Posterior vena cava (tissue), 2 donors: ENCODE measurements at places on chromosomes 12 and 14. TPM values are rescaled to one million over a fixed set of nuclear protein-coding genes. Genes with fewer than 3 reads are reported as not detected.

- no peak for DNase-seq
Observed at GRCh38 chr12:106997916-106998315, 11.0 kb upstream of the MTERF2 start.

GRCh38 chr12:55996715-55997534 lies at the start of gene SUOX:
Gene SUOX (plus strand): TSS chr12:55997276. CDS start chr12:56002222, 4,946 bp downstream.
- peak; percentile 99 for DNase-seq

GRCh38 chr12:90042920-90043641 lies 334.4 kb upstream of the ATP2B1 start:
- no peak for DNase-seq

GRCh38 chr12:131894313-131894860 lies at the start of gene ULK1:
Gene ULK1 (plus strand): TSS chr12:131894622. CDS start chr12:131895002, 380 bp downstream.
- DNase-seq = peak; percentile 97

- DNase-seq = no peak
Observed at GRCh38 chr14:82445810-82446570, 912.3 kb upstream of the SEL1L start.

GRCh38 chr12:6959058-6959804 lies 8.1 kb downstream of the PTPN6 start:
- peak; percentile 82 for DNase-seq

GRCh38 chr12:91332302-91332701 lies 149.7 kb upstream of the DCN start:
- DNase-seq = no peak

DNA sequence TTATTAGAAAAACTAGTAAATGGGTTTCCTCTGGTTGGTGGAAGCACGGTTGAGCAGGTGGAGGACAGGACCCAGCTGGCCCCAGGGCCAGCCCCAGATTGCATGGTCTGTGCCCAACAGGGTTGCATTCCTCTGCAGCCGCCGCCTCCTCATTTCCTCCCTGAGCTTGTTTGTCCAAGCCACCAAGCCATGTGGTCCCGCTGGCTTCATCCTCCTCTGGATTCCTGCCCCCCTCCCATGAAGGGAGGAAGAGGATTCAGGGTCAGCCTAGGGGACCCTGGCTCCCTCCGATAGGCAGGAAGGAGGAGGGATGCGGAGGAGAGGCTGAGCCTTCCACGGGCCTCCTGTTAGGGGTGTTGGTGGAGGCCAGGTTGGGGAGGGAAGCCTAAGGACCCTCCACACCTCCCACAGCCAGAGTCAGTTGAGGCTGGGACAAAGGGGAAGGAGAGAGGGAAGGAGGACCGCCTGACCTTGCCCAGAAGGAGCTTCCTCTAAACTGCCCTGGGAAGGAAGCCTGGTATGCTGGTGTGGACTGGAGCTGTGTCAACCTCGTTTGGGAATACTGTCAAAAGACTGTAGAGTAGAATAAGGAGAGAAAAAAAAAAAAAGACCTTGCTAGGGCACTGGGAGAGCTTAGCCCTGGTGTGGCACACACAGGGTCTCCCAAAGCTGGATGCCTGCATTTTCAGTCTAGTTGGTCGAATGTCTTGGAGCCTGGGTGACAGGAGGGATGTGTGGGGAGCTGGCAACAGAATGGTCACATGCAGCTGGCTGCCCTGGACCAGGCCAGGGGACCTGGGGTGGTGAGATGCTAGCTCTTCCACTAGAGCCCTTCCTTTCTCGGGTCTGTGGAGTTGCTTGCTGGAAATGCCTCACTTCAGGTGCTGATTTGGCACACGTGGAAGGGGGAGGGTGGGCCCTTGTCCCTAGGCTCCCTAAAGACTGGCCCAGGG lies 42.4 kb downstream of the PLEKHG3 start:
- DNase-seq = no peak

GRCh38 chr12:115296613-115297198 lies 612.7 kb upstream of the TBX3 start:
- DNase-seq = no peak

DNA sequence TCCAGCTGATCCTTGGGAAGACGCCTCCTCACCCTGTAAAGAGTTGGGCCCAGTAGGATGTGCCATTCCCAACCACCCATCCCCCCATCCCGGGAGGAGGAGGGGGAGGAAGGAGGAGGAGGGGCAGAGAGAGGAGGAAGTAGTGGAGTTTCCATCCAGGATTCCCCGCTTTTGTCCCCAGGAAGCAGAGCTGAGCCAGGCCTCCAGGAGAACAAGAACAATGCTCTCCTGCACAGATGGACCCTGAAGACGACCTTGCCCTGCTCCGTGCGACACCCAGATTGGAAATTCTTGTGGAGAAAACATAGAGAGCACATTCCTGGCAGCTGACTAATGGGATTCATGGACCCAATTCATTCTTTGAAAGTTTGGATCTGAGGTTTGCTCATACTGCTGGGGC lies 132.3 kb upstream of the CRY1 start:
- no peak for DNase-seq

GRCh38 chr14:58367296-58367695 lies 28.4 kb upstream of the TOMM20L start:
- no peak for DNase-seq

GRCh38 chr12:105018012-105018411 lies 31.9 kb downstream of the NOPCHAP1 start:
- no peak for DNase-seq

GRCh38 chr14:72826039-72826438 lies 67.9 kb downstream of the DPF3 start:
- DNase-seq = no peak

DNA sequence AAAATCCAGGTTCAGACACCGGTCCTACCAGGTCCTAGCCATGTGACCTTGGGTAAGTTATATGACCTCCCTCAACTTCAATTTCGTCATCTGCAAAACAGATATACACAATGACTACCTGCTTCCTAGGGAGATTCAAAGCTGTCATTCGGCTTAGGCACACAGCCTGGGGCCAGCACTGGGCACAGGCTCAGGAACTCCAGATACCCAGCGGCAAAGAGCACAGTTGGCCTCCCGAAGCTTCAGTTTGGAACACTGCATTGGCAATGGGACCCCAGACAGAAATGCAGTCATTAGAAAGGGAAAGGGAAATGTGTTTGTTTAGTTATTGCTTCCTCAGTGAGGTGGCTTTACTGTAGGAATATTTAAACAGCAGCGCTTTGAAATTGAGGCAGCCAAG lies 11.4 kb downstream of the PLEKHG6 start:
- DNase-seq = no peak

- DNase-seq = no peak
Observed at GRCh38 chr12:25107920-25108319, 87.0 kb downstream of the DNAI7 start.

DNA sequence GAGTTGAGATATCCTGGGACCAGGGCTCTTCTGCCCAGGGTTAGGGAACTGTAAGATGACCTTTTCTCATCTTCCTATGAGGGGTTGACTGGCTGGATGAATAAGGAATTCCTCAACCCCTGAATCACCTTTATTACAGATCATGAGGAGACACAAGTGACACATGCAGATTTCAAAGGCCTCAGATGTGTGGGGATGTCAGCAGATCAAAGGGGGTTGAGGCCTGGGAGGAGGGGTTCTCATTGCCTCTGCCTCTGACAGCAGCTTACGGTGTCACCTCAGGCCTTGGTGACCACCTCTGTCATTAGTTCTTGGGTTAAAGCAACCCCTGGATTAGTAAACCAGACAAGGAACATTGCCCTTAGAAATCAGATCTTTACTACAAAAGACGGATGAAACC lies 2.1 kb upstream of the KRT72 start:
- no peak for DNase-seq

DNA sequence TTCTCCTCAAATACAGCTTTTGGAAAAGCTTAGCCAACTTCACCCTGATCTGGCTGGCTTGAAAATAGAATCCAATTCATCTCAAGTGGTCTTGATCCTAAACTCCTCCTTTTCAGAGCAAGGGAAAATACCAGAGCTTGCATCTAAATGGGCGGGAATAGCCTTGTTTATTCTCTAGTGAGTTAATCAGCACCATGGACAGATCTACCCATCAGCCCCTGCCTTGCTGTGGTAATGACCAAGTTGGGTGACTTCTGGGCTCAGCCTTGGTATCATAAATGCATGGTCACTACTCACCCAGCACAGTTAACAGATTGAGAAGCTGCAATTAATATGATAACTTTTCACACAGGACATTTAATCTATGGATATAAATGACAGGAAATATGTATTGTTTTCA lies 196.6 kb downstream of the GLT1D1 start:
- no peak for DNase-seq

DNA sequence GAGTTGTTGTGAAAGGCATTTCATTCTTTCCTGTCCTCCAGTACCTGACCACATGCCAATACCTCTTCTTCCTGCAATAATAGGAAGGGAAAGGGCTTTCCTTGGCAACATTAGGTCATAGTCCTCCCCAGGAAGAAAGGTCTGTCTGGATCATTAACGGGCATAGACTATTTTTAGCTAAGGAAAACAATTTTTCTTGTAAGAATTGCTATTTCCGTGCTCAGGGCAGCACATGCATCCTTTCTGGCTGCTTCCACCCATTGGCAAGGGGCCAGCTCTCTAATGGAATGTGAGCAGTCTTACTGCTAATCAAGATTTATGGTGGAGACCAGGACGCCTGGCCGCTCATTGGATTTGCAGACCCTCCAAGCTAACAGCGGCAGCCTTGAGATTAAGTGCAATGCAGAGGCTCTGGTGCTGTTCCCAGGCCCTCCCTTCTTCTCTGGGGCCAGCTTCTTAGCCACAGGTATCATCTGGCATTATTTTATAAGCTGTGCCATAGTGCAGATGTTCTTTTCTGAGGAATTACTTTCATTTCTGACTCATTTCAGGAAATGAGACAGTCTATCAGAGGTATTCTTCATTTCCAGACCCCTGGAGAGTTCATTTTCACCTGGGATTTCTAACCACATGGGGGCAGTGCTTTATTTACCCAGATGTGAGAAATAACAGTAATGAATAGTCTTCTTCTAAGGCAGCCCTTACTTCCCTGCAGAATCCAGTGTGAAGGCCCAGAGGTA lies 52.9 kb downstream of the ANO6 start:
- peak; percentile 91 for DNase-seq

DNA sequence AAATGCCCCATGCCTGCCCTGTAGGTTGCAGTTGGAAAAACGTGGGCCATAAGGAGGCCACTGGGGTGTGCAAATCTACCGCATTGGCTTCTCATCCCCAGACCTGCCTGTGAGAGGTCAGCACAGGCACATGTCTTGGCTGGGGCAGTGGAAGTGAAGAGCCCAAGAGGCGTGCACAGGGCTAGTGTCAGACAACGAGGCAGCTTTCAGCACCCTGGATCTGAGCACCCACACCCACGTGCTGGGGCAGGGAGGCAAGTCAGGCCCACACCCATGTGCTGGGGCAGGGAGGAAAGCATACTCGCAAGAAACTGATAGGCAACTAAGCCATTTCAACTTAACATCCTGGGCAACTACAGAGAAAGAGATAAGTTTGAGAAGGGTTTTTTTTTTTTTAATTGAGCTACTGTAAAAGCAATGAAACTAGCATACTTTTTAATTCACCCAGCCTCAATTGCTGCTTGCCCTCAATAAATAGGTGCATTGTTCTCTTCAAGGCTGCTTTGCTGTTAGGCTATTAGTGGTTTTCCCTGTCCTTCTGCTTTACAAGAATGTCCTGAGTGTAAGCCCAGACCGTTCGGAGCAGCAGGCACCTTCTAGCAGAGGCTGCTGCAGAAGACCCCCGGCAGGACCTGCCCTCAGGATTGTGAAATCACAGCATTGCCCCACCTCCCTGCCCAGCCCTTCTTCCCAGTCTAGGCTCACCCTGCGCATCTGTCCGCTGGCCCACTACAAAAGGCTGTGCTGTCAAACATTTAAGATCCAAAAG lies 355.3 kb upstream of the FKBP4 start:
- no peak for DNase-seq

DNA sequence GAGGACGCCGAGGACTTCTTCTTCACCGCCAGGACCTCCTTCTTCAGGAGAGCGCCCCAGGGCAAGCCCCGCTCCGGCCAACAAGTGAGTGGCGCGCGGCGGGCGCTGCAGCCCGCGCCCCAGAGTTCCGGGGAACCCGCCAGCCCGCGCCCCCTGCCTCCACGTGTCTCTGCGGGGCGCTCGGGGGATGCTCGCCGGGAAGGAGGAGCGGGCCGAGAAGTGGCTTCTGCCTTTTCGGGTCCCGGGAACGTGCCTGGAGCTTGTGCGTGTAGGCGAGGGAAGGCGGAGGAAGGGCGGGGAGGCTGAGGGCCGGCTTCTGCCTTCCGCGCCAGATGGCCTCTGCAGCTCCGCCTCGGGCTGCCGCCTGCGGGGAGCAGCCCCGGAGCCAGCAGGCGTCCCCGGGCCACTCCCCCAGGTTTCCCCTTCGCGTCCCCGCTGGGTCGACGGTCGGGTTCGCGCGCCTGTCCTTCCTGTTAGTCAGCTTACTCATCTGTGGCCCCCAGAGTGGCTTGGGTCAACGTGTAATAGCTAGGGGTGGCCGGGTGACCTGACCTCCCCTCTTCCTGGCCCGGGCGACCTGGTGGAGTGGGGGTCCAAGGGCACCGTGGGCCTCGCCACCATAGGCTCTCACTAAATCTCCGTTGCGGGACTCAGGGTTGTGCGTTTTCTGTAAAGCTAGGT lies 505 bp downstream of the RASSF3 start:
- DNase-seq = peak; percentile 90

The IL22 gene
- total RNA-seq = not detected

The DLGAP5 gene
- 0.10 TPM for total RNA-seq

The PMEL gene
- total RNA-seq = 5.0 TPM

The NPAS3 gene
- total RNA-seq = 2.6 TPM

The OR11H12 gene
- not detected for total RNA-seq

The SIX1 gene
- total RNA-seq = 4.3 TPM

The RIMBP2 gene
- total RNA-seq = 1.7 TPM

The MYO1H gene
- total RNA-seq = not detected

The CLIP1 gene
- 226 TPM for total RNA-seq

The OR6C6 gene
- not detected for total RNA-seq

The PLA2G1B gene
- 2.0 TPM for total RNA-seq

The DNAJC22 gene
- total RNA-seq = not detected

The AICDA gene
- total RNA-seq = not detected

The MMP17 gene
- 5.8 TPM for total RNA-seq

The MFAP5 gene
- 362 TPM for total RNA-seq

The PPTC7 gene
- 21.5 TPM for total RNA-seq

The GPRC5D gene
- not detected for total RNA-seq

The ADAM21 gene
- not detected for total RNA-seq
